Spinal cord (tissue), 10 donors: ENCODE measurements at places on chromosomes 3 and 15. TPM values are rescaled to one million over a fixed set of nuclear protein-coding genes. Genes with fewer than 3 reads are reported as not detected.

Gene GOLGA8R
- 2.8 TPM for total RNA-seq

DNA sequence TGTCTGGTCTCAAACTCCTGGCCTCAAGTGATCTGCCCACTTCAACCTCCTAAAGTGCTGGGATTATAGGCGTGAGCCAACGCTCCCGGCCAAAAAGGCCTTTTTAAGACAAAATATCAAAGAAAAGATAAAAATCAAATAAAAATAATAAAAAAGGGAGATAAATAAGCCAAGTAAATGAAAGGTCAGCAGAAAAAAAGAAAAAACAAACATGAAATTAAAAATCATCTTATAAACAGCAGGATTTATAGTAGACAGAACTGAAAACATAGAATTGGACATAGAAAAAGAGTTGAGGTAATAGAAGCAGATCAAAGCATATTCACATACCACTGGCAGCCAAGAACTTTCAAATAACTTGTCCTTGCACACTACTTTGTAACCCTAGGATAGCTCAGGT, 983.4 kb downstream of the ROBO2 start:
- no peak for DNase-seq

Gene EFCAB12
- total RNA-seq = 0.50 TPM

DNA sequence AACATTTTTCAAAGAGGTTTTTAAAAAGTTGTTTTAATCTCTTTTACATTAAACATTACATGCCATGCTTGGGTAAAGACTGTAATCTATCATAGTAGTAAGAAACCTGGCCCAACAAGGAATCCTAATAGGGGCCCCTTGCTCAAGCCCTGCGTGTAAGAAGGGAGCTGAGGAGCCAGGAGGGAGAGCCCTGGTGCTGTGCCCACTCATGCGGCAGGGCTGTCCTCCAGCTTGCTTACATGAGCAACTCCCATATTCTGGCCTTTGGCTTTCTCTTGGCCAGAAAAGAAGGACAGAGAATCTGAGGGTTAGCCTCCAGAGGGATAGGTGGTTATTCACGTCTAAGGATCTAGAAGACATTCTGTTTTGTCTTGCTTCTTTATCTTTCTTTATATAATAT, 49.8 kb downstream of the KBTBD12 start:
- no peak for DNase-seq

DNA sequence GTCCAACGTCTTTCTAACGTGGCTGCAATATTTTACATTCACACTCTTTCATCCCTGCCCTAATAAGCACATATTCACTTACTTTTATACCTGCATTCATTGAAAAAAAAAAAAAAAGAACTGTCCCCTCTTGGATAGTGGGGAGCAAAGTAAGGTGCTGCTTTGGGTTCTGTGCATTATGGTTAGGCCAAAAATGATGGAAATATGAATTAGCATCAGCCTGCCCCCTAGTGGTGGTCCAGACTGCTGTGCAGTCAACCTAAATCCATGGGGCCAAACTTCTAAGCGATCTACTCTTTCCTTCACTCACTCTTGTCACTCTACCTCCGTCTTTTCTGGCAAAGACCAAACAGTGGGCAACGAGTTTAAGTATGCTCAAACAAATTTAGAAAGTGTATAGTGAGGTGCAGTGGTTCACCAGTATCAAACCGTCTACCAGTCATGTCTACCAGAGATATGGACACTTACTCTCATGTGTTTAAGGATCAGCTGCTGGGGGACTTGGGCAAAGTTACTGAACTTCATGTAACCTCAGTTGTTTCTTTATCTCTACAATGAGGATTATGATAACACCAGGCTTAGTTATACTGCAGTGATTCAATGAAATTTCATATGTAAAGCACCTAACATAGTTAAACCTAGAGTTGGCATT, 61.5 kb upstream of the GRM7 start:
- DNase-seq = no peak

DNA sequence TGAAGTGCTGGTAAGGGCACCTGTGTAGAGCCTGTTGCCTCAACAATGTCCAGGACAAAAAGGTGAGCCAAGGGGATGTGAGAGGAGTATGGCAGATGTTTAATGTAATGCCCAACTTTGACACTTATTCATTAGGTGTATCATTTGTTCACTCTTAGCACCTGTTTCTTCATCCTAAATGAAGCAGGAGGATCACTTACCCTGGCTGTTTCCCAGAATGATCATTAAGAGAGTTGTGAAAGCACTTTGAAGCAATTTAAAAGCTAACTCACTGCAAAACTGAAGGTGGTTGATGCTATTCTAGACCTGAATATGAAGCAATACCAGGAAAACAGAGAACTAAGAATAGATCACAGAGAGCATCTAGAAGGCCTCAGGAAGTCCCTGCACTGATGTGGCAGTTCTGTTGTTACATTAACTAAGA, 3.4 kb upstream of the HHLA2 start:
- DNase-seq = no peak

Gene SERINC4
- 0.72 TPM for total RNA-seq

- no peak for DNase-seq
Measured at GRCh38 chr3:55910543-55910942, 423.4 kb upstream of the WNT5A start.

DNA sequence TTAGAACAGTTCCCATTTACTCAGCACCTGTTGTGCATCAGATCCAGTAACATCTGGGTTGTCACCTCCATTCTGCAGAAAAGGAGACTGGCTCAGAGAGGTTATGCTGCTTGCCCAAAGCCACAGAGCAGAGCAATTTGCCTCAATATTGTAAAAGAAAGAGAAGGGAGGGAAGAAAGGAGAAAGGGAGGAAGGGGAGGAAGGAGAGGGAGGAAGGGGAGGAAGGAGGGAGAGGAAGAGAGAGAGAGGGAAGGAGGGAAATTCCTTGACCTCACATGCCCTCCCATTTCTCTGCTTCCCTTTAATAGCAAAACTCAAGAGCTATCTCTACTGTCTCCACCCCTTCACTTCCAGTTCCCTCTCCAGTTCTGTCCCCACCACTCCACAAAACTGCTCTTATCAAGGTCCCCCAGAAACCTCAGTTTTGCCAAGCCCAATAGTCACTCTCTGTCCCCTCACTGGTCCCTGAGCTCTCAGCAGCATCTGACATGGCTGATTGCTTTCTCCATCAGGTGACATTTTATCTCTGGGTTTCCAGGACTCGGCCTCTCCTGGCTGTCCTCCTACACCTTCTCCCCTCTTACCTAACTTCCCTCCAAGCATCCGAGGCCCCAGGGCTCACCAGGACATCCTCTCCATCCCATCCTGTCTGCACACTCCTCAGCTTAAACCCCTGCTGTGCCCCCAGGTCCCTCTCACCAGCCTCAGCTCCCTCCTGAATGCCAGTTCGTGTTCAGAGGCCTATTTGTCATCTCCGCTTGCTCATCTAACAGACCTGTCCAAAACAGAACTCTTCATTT, 104.7 kb upstream of the LINGO1 start:
- no peak for DNase-seq

DNA sequence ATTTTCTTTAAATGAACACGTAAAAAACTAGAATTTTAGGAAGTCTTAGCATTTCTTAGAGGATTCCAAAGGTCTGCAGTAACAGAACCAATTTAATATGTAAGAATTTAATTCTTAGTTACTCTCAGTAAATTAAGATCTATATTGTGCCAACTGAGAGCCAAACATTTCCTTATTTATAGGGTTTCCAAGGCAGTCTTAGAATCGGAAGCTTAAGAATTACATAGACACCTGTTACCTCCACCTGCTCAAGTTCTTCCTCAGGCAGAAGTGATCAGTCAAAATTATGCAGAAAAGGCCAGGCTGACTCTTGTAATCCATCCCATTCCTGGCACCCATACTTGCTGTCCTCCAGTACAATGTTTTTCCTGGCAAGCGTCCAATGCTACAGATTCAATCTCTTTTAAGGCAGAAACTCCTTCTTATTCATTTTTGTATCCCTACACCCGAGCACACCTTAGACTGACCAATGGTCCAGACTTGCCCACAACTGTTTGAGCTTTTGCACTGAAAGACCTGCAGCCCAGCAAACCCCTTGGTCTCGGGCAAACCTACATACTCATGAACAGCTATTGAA, 64.3 kb downstream of the NCEH1 start:
- no peak for DNase-seq

- DNase-seq = no peak
Measured at GRCh38 chr3:177150970-177151627, 46.2 kb downstream of the TBL1XR1 start.
